ENCODE measurements at places on chromosomes 2 and 18. TPM values are rescaled to one million over a fixed set of nuclear protein-coding genes. Genes with fewer than 3 reads are reported as not detected.

- no peak for DNase-seq
Observed at GRCh38 chr2:151716721-151717120, 17.6 kb downstream of the NEB start.

GRCh38 chr2:80001701-80002101, 302.9 kb downstream of the LRRTM1 start:
- peak; percentile 33 for DNase-seq

The ABCB11 gene
- not detected for total RNA-seq

DNA sequence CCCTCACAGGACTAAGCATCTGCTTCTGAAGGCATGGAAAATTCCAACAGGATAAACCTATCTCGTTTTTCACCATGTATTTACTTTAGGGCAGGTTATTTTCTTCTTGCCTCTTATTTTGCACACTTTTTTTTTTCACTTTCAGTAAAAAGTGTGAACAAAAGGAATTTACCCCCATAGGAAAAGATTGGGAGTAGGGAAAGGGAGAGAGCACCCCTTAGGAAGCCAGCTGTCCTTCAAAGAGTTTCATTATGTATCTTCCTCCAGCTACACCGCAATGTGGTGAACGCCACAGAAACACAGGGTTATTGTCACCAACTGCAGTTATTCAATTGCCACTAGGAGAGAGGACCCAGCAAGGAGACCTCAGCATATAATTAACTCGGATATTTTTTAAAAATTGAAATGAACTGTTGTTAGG, 286.2 kb upstream of the VRK2 start:
- DNase-seq, result no peak

GRCh38 chr2:102438111-102438510, 15.2 kb downstream of the IL18RAP start:
- DNase-seq, result no peak

- peak; percentile 91 for DNase-seq
Observed at GRCh38 chr2:8119782-8120505, 561.9 kb upstream of the ID2 start.

DNA sequence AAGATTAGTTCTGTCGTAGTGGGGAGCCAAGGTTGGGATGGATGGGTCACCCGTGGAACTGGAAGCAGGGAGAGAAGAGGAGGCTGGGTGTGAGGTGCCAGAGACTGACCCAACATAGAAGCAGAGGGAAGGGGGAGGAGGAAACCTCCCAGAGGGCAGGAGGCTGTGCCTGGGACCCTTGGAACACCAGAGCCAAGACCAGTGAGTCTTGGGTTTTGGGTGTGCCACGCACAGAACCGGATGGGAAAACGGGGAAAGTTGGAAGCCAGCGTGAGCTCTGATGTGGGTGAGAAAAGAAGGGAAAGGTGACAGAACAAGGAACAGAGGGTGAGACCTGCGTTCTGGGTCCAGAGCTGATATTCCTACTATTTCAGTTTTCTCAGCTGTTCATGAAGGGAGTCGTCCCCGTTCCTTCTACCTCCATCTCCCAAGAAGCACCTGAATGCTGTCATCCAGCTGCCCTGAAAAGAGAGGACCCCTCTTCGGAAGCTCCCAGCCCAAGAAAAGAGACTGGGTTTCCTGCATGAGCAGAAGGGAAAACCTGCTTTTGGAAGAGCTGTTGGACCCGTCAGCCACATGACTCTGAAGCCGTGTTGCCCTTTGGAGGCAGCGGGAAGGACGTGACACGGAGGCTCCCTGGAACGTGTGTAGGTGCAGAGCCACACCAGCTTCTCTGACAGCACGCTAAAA, 250.1 kb downstream of the NDUFA10 start:
- no peak for DNase-seq

DNA sequence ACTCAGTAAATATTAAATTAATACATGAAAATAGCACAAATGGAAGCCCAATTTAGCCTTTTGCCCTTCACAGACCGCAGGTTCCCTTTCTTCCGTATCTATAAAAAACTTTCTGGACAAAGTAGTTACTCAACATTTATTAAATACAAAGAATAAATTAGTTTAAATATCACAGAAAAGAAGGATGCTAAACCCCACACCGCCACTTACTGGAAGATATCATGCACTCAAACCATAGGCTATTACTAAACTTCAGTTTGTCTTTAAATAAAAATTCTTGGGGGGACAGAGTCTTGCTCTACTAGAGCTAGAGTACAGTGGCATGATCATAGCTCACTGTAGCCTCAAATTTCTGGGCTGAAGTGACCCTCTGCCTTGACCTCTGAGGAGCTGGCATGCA, 120.7 kb upstream of the FHL2 start:
- peak; percentile 61 for DNase-seq

DNA sequence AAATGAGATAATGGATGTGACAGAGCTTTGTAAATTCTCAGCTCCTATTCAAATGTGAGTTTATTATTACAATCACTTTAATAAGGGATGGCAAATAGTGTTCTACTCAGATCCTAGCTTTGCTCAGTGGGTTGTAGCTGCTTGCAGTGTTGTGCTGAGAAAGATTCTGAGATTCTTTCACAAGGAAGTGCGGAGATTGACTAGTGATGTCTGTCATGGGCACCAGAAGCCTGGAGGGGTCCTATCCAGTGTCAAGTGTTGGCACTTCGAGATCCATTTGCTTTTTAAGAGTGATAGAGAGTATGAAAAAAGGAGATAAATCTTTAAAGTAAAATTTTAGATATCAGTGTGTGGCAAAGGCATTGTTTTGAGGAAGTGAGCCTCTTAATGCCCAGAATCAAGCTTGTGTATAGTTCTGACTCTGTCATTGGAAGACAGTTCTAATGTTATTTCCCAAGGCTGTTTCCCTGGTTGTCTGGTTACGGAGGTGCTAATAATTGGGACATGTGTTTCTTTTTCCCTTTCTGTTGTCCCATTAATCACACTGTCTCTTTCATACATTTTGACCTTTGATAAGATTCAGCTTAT, 181.7 kb upstream of the SPRED2 start:
- no peak for DNase-seq

GRCh38 chr2:33484042-33484621, 7.7 kb downstream of the RASGRP3 start:
- peak; percentile 34 for DNase-seq

DNA sequence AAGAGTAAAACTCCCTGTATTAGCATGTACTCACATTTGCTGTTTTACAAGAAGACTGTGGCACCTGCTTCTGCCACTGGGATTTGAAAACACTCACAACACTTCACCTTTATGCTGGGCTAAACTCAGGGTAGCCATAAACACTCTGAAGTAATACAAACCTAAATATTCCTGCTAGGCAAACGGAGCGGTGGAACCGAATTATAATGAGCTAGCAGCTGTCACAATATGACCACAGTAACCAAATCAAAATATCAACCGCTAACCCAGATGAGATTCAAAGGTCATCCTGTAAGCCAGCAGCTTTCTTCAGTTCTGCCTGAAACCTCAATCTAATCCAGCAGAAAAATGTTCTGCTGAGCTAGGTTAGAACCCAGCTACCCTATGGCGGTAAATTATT, 132.1 kb downstream of the TCF4 start:
- DNase-seq, result no peak

The CXCR4 gene
- total RNA-seq, result 0.27 TPM

The RPIA gene
- 24.1 TPM for total RNA-seq

DNA sequence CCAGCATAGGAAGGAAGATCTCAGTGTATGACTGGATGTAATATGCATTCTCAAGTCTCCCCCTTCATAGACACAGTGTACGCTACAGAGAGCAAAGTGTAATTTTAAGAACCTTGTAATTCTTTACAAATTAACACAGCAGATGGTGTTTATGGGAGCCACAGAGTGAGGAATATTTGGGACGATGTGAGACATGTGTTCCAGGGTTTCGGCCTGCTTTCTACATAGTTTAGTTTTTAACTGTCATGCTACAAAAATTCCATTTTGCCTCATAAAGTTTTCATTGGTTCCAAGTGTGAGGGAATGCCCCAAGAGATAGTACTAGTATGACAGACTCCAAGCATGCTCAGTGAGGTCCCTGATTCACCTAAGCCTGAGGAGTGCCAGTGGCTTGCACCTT, 76.2 kb upstream of the LRRTM1 start:
- DNase-seq, result no peak

DNA sequence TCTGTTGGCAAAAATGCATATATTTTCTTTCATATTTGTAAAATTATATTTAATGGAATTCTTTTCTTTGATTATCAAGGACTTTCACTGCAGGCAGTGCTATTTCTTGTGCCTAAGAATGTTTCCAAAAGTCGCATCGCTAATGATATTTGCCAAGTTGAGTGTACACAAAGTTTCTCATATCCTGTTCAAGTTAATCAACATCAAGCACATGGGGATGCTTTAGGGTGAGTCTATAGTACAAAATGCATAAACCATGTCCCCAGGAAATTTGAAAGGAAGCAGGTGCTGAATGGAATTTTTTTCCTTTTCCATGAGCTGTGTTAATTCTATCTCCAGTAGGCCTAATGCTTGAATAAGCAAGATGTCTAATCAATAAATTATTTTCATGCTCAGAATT, 129.7 kb downstream of the GALNT1 start:
- no peak for DNase-seq

GRCh38 chr2:231241755-231242507, 43.5 kb downstream of the ARMC9 start:
- no peak for DNase-seq

- DNase-seq, result no peak
Observed at GRCh38 chr18:13136056-13136903, 82.3 kb upstream of the LDLRAD4 start.

- DNase-seq, result peak; percentile 39
Observed at GRCh38 chr18:10518595-10519255, 7.1 kb upstream of the NAPG start.

DNA sequence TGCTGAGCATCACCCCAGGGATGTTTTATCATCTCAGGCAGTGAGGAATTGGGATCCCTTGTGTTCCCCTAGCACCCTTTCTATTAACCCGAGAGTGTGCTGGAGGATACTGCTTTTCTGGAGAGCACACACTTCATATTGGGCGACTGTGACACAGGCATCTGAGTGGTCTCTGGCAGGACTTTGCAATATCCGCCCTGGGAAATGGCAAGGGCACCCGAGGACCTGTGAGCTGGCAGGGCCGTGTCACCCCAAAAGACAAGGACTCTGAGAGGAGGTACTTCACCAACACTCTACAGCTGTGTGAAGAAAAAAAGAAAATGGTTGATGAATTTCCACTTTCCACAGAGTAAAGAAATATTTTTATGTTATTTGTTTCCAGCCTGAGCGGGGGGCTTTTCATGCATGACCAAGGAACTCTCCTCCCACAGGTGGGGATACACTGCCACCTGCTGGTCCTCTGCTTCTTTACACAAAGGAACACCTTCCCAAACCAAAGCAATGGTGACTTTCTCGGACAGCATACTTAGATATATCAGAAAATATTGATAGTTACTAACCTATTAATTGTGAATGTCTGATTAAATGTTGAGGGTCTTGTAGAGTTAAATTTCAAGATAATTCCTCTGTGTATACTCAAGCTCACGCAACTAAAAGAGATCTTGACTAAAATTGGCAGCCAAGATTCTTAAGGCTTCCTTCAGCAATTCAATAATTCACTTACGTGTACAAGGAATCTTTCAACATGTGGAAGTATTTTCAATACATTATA, 45.9 kb upstream of the REG3G start:
- peak; percentile 4 for DNase-seq

The TMX3 gene
- 80.8 TPM for total RNA-seq

- DNase-seq, result no peak
Observed at GRCh38 chr2:180133736-180134135, 126.6 kb upstream of the CWC22 start.

- peak; percentile 34 for DNase-seq
Observed at GRCh38 chr2:101534149-101534611, 59.3 kb upstream of the RFX8 start.

The BOLL gene
- not detected for total RNA-seq

The TBR1 gene
- total RNA-seq, result not detected

- peak; percentile 56 for DNase-seq
Observed at GRCh38 chr2:71070294-71071093, 2.0 kb downstream of the NAGK start.

DNA sequence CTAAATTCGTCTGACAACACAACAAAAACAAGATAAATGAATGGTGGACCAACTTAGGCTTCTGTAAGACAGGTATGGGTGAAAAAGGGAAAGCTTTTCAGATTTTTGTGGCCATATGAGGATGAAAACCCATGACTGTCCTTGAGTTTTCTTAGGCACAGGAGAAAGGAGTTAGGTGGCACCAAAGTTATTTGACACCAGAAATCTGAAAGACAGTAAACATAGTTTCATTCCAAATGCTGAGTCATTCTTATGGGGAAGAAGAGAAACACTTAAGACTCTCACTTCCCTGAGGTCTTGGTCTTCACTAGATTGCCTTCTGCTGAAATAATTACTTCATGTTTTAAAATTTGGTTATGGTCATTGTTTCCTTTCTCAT, 5.2 kb upstream of the GPD2 start:
- peak; percentile 62 for DNase-seq

GRCh38 chr2:234952270-234953115, 676 bp downstream of the SH3BP4 start:
- DNase-seq, result no peak

DNA sequence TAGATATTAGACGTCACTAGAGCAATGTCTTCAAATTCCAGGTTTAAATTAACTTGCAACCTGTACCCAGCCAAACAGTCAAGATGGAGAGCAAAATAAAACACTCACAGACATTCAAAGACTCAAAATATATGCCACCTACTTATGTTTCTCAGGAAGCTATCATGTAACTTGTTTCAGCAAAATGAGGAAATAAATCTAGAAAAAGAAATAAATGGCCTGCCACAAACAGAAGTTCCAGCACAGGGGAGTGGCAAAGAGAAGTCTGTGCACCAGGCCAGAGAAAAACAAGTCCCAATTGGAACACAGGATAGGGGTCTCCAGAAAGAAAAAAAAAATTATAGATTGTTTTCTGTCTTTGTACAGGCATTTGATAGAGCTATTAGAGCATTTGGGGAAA, 96.7 kb downstream of the LRP2 start:
- DNase-seq, result no peak

The RGPD4 gene
- total RNA-seq, result 0.16 TPM

DNA sequence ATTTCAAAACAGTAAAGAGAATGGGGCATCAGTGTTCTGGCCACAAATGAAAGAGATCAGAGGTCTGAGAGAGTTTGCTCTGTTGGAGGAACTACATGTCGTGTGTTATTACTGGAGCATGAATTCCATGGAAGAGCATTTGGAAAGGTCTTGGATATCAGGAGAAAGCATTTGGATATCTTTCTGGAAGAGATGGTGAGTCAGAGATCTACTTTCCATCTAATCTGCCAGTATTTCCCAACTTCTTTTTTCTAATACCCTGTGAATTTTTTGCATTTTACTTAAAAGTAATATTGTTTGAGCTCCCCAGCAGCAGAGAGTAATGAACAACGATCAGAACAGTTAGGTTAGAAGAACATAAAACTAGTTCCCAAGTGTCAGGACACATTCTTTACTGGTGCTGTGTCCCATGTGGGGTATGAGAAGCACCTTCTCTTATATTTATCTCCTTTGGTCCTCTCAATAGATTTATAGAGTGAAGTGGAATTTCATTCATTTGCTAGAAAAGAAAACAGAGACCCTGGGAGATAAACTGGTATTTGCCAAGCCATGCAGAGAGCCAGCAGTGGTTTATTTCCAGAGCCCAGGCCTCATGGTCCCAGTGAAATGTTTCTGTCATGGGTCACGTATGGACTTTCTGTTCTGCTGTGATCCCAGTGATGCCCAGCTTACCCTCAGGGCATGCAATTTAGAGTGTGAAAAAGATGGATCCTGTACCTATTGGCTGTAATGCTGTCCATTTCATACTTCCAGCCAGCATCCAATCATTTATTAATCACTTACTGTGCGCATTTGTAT, 130.8 kb upstream of the NT5C1B start:
- DNase-seq, result peak; percentile 87

GRCh38 chr2:195820373-195820772, 163.3 kb downstream of the SLC39A10 start:
- peak; percentile 89 for DNase-seq

- DNase-seq, result no peak
Observed at GRCh38 chr2:85990084-85990483, 101.3 kb upstream of the ST3GAL5 start.

The DSG4 gene
- total RNA-seq, result not detected
